Heart left ventricle (tissue), 16 donors: ENCODE measurements at places on chromosomes 2 and 18. TPM values are rescaled to one million over a fixed set of nuclear protein-coding genes. Genes with fewer than 3 reads are reported as not detected.

DNA sequence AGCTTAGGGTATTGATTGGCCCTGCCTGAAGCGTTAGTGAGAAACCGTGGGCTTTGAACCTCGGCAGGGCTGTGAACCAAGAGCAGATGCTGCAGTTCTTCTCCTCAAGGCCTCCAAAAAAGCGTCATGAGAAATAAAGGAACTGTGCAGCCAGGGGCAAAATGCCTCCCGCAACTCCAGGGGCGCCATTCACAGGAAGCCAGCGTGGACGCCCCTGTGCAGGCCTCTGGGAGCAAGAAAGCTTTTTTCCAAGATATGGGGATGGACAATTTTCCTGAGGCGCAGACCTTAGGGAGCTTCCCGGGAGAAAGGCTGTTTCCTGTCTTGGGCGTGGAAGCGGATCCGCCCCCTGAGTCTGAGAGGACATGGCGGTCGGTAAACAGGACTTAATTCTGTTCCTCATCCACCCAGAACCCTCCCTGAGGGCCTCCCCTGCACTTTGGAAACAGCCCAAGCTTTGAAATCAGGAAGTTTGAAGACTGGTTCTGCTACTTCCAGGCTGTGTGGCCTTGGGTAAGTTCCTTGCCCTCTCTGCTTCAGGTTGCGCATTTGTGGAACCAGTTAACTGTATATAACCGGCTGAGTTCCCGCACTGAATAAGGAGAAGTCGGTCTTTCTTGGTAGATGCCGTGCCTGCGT lies 29.6 kb upstream of the CABLES1 start:
- DNase-seq: no peak

The LIPT1 gene
- 6.2 TPM for total RNA-seq

DNA sequence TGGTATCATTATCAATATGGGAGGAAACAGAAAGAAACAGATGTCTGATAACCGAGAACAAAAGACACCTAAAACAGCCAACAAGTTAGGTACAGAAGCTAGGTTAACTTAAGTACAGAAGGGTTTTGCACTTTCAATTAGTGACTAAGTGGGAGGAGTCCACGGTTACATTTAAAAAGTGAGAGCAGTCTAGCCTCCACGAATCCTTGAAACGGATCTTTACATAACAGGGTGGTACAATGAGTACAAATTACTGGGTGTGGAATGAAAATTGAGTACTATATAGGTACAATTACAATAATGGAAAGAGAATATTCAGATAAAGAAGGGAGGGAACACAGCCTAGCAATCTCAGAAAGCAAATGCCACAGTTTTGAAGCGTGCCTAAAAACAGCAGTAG lies 76.6 kb downstream of the TLK1 start:
- DNase-seq: no peak

DNA sequence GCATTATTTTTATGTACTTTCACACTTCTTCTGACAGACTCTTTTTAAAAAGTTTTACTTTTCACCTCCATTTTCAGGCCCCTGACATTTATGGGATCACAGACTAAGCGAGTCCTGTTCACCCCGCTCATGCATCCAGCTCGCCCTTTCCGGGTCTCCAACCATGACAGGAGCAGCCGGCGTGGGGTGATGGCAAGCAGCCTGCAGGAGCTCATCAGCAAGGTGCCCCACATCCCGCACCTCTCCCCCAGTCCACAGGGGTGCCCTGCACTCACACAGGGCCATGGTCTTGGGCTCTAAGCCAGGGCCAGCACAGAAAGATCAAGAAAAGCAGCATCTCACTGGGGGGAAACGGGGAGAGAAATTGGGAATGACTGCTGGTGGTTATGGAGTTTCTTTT lies 8.6 kb downstream of the CIDEA start:
- no peak for DNase-seq

DNA sequence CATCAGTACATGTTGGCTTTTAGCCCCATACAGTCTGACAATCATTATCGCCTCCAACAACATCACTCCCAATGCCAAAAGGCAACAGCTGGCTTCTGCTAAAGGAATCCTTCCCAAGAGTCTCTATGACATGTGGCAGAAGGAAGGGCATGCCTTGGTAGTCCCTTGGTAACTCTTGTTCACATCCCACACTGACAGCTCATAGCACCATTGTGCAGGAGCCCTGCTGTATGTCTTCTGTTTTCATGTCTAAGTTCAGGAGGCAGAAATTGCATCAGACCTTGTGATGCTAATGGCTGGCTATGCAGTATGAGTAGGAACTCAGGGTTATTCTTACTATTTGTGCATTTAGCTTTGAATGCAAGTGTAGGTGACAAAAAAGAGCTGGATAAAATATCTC lies 392.1 kb downstream of the PTH2R start:
- no peak for DNase-seq

DNA sequence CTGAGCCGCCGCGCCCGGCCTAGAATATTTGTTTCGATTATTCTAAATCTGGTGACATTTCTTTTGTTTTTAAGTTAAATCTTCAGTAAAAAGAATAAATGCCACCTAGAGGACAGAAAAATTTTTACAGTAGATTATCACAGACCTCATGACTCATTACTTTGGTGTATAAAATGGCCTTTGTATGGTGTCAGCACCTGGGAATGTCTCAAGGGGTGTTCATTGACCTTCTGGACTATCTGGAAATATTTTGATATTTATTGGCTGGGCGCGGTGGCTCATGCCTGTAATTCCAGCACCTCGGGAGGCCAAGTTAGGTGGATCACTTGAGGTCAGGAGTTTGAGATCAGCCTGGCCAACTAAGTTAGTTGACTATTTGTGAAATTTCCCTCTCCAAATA lies 30.3 kb upstream of the SLC30A6 start:
- DNase-seq: no peak

GRCh38 chr2:8424997-8425900 lies 256.6 kb upstream of the ID2 start:
- DNase-seq: no peak

DNA sequence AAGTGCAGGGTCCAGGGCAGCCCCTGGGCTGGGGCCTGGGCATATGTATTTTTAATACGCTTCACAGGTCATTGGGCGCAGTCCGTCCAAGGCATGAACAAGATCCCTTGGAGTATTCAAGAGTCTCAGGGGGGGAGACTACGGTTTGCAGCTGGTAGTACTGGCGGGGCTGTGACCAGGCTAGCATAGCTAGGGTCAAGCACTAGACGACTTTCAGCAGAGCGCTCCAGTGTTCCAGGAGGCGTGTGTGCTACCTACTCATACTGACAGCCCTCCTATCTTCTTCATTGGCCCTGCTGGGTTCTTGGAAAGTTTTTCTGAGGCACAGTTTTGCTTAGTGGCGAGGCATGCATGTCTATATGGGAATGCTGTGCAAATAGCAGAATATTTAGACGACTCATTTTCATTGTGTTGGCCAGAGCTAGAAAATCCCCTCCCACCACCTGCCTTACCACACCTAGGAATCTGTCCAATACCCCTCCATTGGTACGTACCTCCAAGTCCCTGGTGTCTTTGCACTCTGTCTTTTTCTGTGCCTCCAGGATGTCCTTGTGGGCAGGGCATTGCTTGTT lies 68.2 kb downstream of the GLI2 start:
- no peak for DNase-seq

- peak; percentile 50 for DNase-seq
These were observed 504 bp downstream of the ASAP2 start for GRCh38 chr2:9206991-9207640.

The ABHD1 gene
- 3.9 TPM for total RNA-seq

- no peak for DNase-seq
These were observed 88.8 kb upstream of the ASB18 start for GRCh38 chr2:236352761-236353593.

The ATP5F1A gene
- 2,322 TPM for total RNA-seq

The UGT1A7 gene
- total RNA-seq: not detected

The MFSD2B gene
- total RNA-seq: not detected

- no peak for DNase-seq
These were observed 75.1 kb upstream of the STK39 start for GRCh38 chr2:168322325-168323007.

DNA sequence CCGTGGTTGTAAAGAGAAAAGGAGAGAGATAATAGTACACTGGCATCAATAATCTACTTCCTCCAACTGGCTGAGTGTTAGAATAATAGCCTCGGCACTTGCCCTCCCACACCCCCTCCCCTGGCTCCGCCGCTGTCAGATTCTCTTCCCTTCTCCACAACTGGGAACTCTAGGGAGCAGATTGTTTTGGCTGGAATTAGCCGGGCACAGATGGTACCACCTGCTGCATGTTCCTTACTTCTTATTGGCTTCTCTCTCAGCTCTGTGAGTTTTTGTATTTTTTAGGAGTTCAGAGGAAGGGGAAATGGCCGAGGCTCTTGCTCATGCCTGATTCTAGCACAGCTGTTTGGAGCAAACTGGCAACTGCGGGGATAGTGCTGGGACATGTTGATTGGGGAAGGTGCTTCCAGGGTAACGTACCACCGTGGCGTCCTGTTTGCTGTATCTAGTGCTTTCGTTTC lies 140.0 kb downstream of the ZEB2 start:
- peak; percentile 22 for DNase-seq

DNA sequence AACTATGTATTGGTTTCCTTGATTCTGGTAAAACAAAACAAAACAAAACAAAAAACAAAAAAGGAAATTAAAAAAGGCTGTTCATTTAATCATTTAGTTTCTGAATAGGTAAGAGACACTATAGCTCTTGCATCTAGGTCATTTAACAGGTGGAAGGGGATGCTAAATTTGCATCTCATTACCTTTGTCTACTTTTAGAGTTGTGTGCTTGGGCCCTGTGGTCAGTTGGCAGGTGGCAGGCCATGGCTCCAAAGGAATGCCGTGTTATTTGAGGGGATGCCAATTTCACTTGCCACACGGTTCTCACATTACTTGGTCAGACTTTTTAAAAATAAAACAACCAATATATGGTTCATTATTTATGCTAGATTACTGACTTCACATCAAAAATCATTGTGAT lies 9.2 kb downstream of the GALNT13 start:
- no peak for DNase-seq

The G6PC2 gene
- total RNA-seq: not detected

DNA sequence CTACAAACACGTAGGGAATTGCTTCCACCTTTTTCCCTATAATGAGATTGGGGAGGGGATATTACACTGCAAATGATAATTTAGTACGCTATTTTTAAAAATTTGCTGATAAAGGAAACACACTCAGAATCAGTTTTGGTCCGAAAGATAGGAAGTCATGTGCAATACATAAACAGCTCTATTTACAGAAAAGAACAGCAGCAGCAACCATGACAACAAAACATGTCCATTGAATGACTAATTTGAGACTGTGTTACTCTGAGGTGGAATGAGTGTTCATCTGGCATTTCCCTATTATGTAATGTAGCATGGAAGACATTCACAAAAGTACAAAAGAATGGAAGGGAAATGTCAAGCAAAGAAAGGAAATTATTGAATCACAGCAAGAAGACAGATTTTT lies 337.2 kb downstream of the NBAS start:
- no peak for DNase-seq

- DNase-seq: peak; percentile 75
These were observed 13.0 kb downstream of the ODC1 start for GRCh38 chr2:10434886-10435819.

- DNase-seq: no peak
These were observed 83.1 kb downstream of the VWA3B start for GRCh38 chr2:98170076-98170475.

The GPAT2 gene
- 4.7 TPM for total RNA-seq

The SLC14A1 gene
- total RNA-seq: 17.1 TPM

- DNase-seq: no peak
These were observed 103.9 kb downstream of the CCBE1 start for GRCh38 chr18:59593291-59593717.
